ENCODE measurements at places on chromosomes 13 and 19.

GRCh38 chr19:19461671-19462622 lies 53.4 kb downstream of the TSSK6 start:
- DNase-seq = no peak

DNA sequence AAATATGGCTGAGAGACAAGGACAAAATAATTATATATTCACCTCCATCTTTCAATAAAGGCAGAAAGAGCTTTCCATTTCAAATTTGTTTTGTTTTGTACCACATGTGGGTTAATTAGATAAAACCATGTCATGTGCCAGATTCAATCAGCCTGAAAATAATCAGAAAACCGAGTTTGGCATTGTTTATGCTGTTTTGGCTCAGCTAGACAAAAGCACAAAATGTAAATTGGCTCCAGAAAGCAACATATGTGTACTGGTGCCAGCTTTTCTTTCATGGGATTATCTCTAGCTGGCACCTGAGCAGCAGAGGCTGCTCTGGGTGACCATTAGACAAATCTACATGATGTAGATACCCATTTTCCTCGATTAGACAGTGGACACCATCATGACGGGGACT lies 9.2 kb upstream of the DNAJC15 start:
- no peak for DNase-seq

DNA sequence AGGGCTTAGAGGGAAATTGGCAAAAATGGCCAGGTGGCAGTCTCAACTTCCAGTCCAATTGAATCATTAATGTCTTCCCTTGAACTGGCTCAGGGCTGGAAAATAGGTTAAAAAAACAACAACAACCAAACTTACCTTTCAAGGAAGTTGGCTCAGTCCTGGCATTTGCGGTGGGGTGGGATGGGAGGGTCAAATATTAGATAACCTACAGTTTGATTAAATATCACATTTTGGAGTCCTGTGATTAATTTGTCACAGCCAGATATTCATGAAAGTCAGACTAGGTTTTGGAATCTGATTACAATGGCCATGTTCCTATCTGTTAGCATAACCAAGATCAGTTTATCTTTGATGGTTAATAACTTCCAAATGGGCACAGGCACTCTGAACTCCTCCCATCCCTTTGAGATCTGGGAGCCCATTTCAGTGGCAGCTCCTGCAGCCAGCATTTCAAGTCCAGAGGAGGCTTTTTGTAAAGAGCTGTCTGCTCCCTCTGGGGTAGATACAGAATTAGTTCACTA lies 7.8 kb upstream of the DZIP1 start:
- no peak for DNase-seq

GRCh38 chr13:60369242-60369641 lies 27.8 kb upstream of the TDRD3 start:
- no peak for DNase-seq

DNA sequence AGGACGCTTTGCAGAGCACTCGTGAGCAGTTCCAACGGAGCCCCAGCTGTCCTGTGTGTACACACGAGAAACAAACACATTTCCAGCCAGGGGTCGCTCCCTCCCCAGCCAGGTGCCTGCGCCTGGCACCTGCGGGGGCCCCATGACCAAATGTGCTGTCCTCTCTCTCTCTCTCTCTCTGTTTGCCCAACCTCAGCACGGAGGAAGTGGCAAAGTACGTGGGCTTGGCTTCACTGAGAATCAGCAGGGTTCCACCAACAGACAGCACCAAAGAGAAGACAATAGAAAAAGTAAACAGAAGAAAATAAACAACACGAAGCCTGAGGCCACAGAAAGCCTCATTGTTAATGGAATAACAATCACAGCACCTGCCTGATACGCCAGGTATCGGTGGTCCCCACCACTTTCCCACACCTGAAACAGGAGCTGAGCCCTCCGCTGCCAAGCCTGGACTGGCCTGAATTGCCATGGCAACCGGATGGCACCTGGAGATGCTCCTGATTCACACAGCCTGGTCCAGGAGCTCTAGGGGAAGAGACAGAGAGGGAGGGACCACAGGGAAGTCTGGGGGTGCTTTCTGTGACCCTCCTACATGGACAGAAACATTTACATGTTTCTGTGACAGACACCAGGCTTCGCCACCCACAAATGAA lies 103.9 kb upstream of the CACNA1A start:
- DNase-seq = no peak

GRCh38 chr13:74325106-74325505 lies 190.9 kb upstream of the KLF12 start:
- peak; percentile 7 for DNase-seq

DNA sequence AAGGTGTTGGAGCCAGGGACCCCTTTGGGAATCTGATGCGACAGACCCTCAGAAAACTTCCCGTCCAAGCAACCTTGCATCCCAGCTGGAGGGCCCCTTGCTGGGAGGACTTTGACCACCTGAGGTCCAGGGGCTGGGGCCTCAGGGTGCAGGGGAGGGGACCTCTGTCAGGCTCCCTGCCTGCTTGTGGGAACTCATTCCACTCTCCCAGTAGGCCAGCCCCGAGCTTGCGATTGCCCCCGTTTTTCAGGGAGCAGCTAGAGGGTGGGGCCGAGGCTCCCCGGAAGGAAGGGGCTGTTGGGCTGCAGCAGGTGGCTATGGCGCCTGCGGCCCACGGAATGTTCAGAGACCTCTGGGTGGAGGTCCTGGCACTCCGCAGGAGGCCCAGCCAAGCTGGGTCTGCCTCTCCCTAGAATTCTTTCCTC lies 2.8 kb downstream of the GNA11 start:
- no peak for DNase-seq

GRCh38 chr13:73058432-73058735 lies 421 bp upstream of the KLF5 start:
- no peak for DNase-seq

DNA sequence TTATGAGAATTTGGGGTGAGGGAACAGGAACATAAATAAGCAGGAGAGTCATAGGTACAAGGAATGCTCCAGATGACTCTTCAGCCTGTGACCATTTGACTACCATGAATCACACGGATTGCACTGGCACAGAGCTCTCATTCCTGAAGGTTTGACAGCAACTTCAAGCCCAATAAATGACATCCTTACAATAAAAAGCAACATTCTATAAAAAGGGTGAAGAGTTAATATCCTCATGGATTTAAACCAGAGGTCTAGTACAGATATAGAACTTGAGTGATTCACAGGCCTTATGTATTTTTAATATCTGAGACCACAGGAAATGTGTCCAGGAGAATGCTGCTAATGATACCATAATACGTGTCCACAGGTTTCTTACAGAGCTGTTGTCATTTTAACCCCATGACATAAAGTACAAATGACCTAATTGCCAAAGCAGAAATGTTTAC lies 158.1 kb downstream of the IRS2 start:
- no peak for DNase-seq

Data from putamen (tissue), 1 donor.